CD4-positive, alpha-beta memory T cell (primary cell): ENCODE measurements at places on chromosomes 3 and 15.

DNA sequence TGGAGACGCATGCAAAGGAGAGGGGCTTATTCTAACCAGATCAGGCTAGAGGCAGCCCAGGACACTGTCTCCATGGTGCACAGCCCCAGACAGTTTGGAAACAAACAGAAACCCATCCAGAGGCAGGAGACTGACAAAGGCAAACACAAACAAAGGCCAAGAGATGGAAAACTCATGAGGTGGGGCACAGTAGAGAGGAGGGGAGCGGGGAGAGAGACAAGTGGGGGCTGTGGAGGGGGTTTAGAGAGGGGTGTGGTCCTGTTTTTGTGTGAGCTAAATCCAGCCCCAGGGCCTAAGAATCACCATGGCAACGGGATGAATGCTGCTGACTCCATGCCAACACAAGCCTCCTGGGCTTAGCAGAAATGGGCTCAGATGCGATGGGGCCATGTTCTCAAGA, 32.3 kb downstream of the PARP16 start:
- no peak for DNase-seq

- DNase-seq = no peak
These were observed 1.1 kb downstream of the RCCD1 start for GRCh38 chr15:90955624-90956273.

DNA sequence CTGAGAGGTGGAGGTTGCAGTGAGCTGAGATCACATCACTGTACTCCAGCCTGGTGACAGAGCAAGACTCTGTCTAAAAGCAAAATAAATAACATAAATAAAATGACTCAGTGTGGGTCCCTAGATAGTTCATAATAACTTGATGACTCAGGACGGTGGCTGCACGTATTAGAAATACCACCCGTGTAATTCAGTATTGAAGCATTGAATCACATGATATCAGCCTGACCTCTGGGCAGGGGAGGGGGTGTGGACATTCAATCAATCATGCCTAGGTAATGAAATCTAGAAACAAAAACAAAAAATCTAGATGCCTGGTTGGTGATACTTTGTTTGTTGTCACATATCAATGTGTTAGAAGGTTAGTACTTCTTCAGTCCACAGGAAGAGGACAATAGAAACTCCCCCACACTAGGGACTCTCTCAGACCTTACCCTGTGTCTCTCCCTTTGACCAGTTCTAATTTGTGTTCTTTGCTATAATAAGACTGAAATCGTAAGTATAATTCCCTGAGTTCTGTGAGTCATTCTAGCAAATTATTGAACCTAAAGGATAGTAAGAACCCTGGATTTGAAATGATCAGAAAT, 177.3 kb downstream of the GAP43 start:
- no peak for DNase-seq

- no peak for DNase-seq
These were observed 532.7 kb downstream of the SOX2 start for GRCh38 chr3:182244222-182244971.

- no peak for DNase-seq
These were observed 29.8 kb upstream of the LPP start for GRCh38 chr3:188124184-188124583.
